ENCODE measurements at places on chromosomes 13 and 19.

GRCh38 chr13:77150651-77151050 lies 123.7 kb upstream of the FBXL3 start:
- DNase-seq = no peak

GRCh38 chr19:18513868-18514267 lies 8.0 kb downstream of the ELL start:
- peak; percentile 83 for DNase-seq

- no peak for DNase-seq
These were observed 52.3 kb upstream of the ATP12A start for GRCh38 chr13:24627946-24628345.

- no peak for DNase-seq
These were observed 321.9 kb downstream of the ITGBL1 start for GRCh38 chr13:101774393-101774792.

DNA sequence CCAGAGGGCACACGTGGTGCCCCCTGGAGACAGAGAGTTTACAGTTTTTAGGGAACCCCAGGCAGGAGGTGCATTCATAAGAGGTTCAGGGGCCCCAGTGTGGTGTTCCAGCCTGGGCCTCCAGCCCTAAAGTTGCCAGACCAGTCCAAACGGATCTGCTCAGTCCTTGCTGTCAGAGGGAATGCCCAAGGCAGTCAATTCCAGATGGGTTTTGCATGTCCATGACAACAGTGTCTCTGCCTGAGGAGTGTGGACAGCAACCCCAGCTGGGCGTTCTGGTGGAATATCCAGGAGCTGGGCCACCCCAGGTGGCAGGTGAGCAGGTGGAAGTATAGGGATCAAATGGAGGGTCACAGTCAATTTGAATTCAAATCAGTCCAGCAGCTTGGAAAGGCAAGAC lies 25.3 kb downstream of the FBXO27 start:
- no peak for DNase-seq

DNA sequence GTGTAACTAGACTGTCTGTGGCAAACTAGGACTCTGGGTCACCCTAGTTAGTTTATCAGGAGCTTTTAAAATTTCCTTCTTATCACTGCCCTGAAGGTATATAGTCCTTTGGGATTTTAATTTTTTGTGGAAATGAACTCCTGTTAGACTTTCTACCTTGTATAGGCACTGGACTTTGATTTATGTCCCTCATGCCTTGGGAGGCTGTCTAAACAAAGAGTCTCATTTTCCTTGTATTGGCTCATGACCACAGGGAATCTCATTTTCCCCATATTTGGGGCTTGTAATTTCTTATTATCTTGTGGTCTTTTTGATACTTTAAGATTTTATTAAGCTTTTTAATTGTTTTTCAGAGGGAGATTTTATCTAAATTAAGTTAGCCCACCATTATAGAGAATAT lies 21.4 kb downstream of the KCTD4 start:
- DNase-seq = no peak

DNA sequence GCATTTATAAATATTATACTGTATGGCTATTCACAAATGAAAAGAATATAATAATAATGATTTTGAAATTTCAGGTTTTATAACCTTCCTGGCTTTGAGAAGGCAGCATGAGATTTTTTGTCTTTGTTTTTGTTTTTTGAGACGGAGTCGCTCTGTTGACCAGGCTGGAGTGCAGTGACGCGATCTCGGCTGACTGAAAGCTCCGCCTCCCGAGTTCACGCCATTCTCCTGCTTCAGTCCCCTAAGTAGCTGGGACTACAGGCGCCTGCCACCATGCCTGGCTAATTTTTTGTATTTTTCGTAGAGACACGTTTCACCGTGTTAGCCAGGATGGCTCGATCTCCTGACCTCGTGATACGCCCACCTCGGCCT lies 64.1 kb downstream of the ZNF429 start:
- DNase-seq = peak; percentile 82

DNA sequence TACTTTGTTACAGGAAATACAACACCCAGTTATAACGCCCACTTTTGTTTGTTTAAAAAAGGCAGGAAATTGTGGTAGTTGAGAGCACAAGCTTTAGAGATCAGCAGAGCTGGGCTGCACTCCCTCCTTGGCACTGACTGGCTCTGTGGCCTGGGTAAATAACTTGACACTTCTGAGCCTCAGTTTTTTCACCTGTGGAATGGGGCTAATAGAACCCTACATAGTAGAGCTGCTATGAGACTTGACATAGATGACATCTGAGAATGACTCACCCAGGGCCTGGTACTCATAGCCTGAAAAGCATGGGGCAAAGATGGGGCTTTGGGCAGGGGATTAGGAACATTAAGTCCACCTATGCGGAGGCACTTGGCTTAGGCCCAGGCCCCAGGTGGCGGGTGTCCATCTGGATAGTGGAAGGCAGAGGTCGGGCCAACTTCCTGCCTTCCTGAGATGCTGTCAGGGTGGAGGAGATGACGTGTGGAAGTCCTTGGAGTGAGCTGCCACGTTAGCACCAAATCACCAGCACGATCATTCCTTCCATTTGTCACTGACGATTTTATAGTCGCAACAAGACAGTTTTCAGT lies 159.1 kb downstream of the KATNAL1 start:
- DNase-seq = no peak

DNA sequence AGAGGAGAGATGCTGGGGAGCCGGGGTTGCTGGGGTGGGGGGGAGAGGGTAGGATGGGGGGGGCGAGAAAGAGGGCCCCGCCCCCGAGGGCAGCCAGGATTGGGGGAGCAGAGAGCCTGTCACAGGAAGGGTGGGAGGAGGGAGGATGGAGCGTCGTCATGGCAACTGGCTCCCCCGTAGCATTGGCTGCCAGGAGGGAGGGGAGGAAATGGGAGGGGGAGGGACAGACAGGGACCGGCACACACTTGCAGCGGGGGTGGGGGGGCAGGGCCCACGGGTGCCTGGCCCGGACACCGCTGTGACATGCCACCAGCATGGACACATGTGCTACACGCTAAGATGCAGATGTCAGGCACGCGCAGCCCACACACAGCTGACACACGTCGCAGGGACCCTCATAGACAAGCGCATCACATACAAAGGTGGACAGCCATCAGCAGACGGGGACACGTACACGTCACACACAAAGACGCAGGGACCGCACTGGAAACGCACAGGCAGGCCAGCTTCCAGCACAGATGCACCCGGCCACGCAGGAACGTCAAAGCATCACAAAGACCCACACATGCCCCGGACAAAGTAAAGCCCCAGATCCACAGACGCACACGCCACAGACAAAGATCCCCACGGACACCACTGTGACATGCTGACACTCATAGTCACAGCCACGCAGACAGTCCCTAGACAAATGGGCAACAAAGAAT lies at the start of gene LMTK3:
Gene LMTK3 (minus strand): TSS at position 36 of the 704 bp plus-strand sequence. CDS start 259 bp downstream, outside the sequence.
- no peak for DNase-seq

DNA sequence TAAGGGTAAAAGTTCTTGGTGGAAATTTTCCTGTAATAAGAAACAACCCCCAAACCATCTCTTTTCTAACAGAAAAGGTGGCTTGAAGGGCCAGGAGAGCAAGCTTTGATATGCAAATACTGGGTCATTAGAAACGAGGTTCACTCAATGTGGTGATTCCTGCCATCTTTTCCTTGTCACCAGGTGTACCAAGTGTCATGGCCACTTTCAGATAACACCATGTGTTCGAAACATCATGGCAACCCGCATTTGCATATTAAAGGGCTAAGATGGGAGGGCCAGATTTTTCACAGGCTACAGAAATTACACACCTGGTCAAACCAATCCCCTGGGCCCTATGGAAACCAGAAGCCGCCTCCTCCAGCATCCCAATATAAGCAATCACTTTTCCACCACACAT lies 15.3 kb downstream of the LGALS16 start:
- no peak for DNase-seq

DNA sequence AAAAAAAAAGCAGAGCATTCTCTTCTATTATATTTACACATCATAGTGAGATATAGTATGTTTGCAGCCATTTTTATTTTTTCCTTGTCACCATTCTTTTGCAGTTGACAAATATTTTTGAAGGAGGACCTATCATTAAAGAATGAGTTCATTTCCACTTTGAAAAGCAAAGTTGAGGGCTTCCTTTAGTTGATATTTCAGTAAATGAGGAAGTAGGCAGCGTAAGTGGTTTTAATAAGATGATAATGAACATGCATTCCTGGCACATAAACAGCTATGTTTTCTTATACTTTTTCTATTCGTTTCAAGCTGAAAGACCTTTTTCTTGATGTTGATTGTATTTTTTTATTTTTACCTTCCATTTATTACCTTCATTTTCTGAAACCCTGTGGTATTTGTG lies 66.2 kb downstream of the ZMYM2 start:
- no peak for DNase-seq

DNA sequence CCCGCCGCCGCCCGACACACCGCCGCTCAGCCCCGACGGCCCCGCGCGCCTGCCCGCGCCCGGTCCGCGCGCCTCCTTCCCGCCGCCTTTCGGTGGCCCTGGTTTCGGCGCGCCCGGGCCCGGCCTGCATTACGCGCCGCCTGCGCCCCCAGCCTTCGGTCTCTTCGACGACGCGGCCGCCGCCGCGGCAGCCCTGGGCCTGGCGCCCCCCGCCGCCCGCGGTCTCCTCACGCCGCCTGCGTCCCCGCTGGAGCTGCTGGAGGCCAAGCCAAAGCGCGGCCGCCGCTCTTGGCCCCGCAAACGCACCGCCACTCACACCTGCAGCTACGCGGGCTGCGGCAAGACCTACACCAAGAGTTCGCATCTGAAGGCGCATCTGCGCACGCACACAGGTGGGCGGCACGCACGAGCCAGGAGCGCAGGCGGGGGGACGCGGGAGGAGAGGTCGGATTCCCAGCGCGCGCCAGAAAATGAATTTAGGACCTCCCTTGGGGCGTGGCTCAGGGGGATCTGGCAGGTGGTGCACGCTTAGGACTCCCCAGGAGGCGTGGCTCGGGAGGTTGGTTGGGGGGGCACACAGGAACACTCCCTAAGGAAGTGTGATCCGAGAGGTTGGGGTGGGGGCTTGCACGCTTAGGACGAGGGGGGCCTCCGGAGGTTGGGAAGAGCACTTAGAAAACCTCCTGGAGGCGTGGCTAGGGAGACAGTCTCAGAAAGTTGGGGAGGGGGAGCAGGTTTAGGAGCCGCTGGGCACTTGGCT lies 1.2 kb downstream of the KLF2 start:
- peak; percentile 80 for DNase-seq

GRCh38 chr19:11890634-11891033 lies 3.1 kb downstream of the ZNF69 start:
- DNase-seq = no peak

- no peak for DNase-seq
These were observed 64.2 kb upstream of the UBL3 start for GRCh38 chr13:29914581-29914980.

DNA sequence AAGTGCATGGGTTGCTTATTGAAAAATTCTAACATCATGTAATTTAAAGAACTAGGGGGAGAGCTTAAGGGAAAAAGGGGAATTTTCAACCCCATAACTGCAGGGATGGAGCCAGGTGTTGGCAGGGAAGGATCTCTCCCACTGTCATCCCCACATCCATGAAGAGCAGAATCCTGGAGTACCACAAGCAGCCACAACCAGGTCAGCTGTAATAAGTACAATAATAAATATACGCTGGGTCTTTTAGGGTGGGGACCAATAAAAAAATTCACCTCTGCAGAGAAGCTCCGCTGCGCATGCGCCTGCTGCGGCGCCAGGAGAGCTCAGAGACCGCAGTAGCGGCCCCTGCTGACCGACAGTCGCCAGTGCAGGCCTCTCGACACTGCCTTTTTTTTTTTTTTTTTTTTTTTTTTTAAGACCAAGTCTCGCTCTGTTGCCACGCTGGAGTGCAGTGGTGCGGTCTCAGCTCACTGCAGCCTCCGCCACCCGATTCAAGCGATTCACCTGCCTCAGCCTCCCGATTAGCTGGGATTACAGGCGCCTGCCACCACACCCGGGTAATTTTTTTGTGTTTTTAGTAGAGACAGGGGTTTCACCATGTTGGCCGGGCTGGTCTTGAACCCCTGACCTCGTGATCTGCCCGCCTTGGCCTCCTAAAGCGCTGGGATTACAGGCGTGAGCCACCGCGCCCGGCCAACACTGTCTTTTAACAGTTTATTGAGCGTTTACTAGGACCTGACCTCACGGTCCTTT lies 2.5 kb upstream of the EEF2 start:
- peak; percentile 97 for DNase-seq

DNA sequence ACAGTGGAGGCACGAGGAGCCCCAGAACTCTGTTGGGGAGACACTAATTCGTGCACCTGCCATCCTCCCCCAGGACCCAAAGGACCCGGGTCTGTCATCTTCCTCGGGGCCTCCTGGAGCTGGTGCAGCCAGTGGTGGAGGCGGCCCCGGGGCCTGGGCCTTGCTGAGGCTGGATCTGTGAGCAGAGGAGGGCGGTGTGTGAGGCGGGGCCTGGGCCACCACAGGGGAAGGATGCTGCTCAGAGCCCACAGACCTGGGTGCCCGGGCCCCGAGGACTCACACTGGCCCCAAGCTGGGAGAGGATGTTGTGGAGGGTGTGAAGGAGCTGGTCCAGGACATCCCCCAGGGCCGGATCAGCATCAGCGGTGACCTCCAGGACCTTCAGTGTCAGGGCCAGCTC lies 8.3 kb downstream of the IFNL3 start:
- peak; percentile 64 for DNase-seq

GRCh38 chr19:17214508-17215126 lies 540 bp upstream of the USE1 start:
- DNase-seq = peak; percentile 47

GRCh38 chr19:13037731-13038130 lies 42.5 kb downstream of the NFIX start:
- DNase-seq = peak; percentile 53

- no peak for DNase-seq
These were observed 8.7 kb downstream of the IFNL1 start for GRCh38 chr19:39304701-39305571.

DNA sequence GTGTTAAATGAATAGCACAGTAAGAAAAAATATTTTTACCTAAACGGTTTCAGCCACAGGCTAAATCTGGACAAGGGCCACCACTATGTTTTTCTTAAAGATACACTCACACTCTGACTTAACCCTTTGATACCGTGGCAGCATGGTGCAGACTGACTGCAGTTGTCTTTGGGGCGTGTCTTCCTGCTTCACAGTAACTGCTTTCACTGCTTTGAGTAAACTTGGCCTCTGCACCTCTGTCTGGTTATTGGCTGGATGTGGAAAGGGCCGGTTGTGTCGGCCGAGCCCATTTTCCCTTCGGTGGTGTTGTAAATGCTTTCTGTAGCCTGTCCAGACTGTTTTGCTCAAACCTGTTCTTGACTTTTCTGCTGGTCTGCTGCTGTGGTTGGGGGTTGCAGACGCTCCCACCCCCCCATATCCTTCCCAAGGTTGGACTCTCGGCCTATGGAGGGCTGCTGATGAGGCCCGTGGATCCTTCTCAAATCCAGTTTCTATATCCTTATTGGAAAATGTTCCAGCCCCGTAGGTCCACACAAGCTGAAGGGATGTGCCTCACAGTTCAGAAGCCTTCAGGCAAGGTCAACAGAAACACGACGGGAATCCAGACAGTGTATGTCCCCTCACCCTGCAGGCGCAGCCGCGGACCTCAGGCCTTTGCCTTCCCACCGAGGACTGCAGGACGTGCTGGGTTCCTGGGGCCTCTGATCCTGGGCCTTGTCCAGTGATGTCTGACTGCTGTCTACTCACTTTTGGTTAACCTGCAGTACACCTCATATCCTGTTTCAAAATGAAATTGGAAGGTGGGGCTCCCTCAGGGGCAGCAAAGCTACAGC lies 90.2 kb upstream of the RNF113B start:
- DNase-seq = peak; percentile 30

- DNase-seq = no peak
These were observed 105.6 kb downstream of the SPRY2 start for GRCh38 chr13:80235166-80235966.
